ENCODE measurements at places on chromosomes 6 and 20.

DNA sequence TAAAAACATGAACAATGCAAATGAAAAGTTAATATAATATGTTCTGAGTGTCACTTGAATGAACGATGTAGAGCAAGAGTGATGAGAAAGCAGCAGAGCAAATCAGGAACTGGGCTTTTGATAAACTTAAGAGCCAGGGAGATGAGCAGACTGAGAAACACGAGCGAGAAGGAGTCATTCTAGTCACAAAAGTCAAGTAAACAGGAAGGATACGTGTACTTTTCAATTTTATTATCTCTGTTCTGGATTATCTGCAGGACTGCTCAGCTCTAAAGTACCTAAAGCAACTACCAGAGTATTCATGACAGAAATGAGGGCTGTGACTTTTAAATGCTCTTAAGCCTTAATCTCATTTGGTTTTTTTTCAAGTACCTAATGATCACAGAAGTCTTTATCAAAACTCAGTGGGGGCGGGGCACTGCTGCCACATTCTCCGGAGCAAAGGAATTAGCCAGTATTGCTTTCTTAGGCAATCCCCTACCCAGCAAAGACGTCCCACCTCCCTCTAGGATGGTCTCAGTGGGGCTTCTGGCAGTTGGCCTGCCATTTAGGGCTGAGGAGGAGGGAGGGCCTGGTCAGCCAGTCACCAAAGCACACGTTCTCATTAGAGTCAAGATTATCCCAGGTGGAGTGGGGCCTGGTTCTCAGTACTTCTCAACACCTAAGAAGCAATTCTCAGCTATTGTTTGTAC lies 8.6 kb downstream of the MAN1A1 start:
- no peak for DNase-seq

GRCh38 chr6:12148317-12148801 lies 136.2 kb downstream of the HIVEP1 start:
- no peak for DNase-seq

DNA sequence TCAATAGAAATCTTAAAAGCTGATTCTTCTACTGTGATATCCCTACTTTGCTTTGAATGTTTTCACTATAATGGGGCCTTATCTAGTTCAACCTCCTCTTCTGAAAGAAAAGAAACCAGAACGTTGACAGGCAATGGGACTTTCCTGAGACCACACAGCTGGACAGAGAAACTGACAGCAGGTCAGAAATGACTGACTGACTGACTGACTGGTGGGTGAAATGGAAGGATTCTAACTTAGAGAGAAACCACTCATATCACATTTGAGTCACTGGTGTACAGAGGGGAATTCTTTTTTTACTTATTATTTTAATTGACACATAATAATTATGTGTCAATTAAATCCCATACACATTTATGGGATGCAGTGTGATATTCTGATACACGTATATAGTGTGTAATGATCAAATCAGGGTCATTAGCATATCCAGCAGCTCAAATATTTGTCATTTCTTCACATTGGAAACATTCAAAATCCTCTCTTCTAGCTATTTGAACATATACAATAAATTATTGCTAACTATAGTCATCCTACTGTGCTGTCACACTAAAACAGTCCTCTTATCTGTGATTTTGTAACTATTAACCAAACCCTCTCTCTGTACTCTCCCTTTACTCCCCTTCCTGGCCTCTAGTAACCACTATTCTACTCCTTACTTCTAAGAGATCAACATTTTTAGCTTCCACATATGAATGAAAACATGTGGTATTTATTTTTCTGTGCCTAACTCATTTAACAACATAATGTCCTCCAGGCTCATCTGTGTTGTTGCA lies 64.8 kb upstream of the NRSN1 start:
- DNase-seq, result peak; percentile 60

DNA sequence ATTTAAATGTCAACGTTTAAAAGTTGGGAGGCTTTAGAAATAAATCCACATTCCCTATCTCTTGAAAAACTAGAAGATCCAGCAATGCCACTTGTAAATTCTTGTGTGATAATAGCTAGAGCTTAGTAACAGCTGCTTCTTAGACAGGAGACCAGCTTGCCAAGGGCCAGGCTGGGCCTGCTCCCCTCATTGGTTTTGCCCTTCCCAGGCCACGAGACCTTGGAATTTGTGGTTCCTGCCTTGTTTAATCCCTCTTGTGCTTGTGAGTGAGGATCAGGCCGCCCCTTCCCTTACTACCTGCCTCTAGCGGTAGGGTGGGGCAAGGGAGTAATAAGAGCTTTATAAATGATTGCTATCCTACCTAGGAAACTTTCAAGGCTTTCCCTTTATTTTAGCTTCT lies 363.5 kb downstream of the SYNE1 start:
- DNase-seq, result no peak

GRCh38 chr6:118914598-118914997 lies 20.4 kb downstream of the MCM9 start:
- no peak for DNase-seq

- DNase-seq, result no peak
Measured at GRCh38 chr6:122930252-122931180, 65.5 kb upstream of the CLVS2 start.

- DNase-seq, result no peak
Measured at GRCh38 chr6:41502917-41503671, 43.1 kb upstream of the FOXP4 start.

GRCh38 chr6:148085631-148086331 lies 256.9 kb upstream of the SASH1 start:
- DNase-seq, result no peak

- DNase-seq, result no peak
Measured at GRCh38 chr6:149806127-149806526, 56.6 kb downstream of the PCMT1 start.

DNA sequence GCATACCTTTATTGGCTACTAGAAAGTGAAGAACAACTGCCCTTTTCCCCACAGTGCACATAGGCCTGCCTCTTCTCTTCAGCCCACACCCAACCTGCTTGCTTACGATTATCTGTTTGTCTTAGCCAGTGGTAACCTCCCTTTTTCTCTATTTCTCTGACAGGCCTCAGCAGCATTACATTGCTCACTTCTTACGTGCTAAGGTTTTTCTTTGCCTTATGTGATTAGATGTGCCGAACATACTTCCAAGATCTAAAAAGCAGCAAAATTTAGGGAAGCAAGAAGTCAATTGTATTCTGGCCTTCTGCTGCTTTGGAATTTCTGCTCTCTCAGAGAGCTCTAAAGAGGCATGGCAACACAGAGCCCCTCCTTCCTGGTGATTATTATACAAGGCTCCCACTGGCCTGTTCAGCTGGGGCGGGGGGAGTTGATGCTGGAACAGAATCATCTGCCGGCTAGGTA lies 7.0 kb downstream of the B4GALT5 start:
- no peak for DNase-seq

DNA sequence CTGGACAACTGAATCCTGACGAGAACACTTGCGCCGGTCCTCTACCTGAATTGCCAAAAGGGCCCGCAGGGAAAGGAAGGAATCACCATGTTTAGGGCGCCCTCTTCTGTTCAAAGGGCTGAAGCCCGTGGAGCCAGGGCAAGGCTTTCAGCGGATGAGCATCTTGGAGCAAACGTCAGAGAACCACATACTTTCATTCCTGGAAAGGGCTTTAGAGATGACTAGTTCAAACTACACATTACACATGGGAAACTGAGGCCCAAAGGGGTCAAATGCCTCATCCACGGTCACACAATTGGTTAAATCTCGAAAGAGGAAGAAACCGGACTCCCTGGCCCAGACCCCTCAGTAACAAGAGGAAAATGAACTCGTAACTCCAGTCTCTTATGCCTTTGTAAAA lies 11.5 kb upstream of the ZNF133 start:
- no peak for DNase-seq

GRCh38 chr6:52515219-52515960 lies 61.5 kb downstream of the TRAM2 start:
- DNase-seq, result no peak

DNA sequence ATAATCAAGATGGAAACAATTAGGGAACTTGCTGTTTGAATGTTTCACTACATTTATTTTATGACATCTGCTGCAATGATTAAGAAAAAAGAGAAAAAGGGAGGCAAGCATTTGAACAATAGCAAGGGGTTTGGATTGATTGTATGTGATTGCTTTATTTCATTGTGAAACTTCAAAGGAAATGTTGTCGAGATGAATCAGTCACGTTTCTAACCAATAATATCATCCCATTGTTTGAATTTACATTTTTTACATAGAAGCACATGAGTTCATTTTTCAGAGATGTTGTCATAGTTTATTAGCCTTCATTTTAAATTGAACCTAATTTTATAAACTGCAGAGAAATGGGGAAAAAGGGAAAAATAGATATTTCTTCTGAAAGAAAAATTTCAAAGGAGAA lies 572.0 kb downstream of the KIF16B start:
- no peak for DNase-seq

GRCh38 chr20:57877131-57877824 lies 167.5 kb upstream of the PMEPA1 start:
- no peak for DNase-seq

DNA sequence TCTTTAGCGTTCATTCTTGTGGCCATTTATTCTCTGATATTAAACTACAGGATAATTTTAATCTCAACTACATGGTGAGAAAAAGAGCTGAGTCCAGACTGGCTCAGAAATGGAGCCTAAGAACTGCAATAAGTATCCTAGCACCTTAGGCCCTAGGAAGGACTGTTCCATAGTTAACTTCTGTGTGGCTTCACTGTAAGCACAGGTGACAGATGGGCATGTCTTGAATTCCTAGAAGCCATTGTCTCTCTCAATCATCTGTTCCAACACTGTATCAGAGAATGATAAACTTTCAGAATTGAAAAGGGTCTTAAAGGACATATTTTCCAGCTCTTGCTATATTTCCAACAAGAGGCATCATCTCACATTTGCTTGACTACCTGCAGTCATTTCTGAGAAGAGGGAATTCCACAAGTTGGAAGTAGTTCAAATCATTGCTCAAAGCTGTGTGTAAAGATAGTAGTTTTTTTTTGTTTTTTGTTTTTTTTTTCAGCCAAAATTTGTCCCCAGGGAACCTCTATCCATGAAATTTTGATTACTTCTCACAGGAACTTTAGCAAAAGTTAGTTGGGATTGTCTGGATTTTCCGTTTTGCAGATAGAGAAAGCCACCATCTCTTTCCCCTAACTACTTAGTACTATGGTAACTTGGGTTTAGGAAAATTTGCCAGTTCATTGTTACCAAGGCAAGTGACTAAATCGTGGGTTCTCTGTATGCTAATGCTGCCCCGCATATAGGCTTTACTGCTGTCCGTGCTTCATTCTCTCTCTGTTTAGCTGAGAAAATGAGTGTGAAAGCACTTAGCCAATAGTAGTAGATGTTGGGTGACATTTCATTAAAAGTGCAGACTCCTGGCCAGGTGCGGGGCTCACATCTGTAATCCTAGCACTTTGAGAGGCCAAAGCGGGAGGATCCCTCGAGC lies 47.2 kb downstream of the KCNS1 start:
- no peak for DNase-seq

DNA sequence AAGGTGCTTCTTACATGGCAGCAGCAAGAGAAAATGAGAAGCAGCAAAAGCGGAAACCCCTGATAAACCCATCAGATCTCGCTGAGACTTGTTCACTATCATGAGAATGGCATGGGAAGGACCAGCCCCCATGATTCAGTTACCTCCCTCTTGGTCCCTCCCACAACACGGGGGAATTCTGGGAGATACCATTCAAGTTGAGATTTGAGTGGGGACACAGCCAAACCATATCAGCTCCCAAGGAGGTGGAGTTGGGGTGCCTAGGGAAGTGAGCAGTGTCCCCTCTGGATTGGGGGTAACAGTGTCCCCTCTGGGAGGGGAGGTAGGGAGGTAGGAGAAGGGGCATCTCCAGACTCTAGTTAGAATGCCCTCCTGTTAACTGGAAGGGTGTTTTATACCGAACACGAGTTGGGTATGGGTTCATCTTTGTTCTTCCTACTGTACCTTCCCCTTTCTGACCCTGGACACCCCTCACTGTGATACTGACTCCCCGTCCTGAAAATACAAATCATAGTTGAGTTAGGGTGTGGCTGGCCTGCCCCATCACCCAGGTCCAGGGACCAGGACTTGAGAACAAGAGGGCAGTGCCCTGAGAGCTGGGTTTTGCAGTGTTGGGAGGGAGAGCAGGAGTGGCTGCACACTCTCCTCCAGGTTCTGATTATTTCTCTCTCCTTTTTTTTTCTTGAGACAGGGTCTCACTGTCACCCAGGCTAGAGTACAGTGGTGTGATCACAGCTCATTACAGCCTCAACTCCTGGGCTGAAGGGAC lies 62.0 kb downstream of the EFCAB8 start:
- DNase-seq, result no peak

DNA sequence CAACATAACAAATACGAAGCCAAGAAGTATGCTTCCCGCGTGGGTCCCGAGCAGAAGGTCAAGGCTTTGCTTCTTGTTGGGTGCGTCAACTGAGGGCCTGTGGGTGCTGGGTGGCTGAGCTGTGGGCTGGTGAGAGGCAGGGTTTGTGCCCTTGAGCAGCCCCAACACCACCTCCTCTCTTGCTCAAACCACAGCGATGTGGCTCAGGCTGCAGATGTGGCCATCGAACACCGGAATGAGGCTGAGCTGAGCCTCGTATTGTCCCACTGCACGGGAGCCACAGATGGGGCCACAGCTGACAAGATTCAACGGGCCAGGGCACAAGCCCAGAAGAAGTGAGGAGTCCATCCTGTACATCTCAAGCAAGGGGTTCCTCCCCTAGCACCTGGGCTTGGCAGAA lies 7.0 kb upstream of the PTPRA start:
- DNase-seq, result no peak

GRCh38 chr20:48850977-48851299 lies 23.1 kb upstream of the PREX1 start:
- no peak for DNase-seq

GRCh38 chr6:47677381-47678100 lies 20.8 kb upstream of the ADGRF4 start:
- DNase-seq, result no peak

GRCh38 chr6:108806171-108806570 lies 42.1 kb upstream of the ARMC2 start:
- no peak for DNase-seq

DNA sequence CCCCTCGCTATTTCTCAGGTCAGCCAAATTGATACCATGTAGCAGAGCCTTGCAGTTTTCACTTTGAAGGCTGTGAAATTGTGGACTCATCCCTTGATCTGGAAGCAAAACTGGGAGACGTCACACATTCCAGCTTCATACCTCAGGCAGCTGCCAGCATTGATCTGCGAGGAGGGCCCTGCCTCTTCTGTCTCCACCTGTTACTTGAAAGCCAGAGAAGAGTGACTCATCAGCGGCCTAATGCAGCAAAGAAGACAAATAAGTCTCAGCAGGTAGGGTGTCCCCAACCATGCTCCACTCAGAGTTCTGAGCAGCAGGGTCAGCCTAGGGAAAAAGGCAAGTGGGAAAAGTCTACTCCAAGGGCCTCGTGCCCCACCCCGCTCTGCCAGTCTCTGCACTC lies 69.4 kb upstream of the BMP2 start:
- no peak for DNase-seq

All from GM12864 (cell line).